ENCODE measurements at places on chromosomes 1 and 21.

GRCh38 chr1:24992124-24992760 is 62.2 kb upstream of the RUNX3 start:
- DNase-seq, result no peak

- DNase-seq, result no peak
Measured at GRCh38 chr1:116311756-116312680, 61.0 kb upstream of the ATP1A1 start.

- DNase-seq, result no peak
Measured at GRCh38 chr1:52365071-52365745, 797 bp downstream of the CC2D1B start.

DNA sequence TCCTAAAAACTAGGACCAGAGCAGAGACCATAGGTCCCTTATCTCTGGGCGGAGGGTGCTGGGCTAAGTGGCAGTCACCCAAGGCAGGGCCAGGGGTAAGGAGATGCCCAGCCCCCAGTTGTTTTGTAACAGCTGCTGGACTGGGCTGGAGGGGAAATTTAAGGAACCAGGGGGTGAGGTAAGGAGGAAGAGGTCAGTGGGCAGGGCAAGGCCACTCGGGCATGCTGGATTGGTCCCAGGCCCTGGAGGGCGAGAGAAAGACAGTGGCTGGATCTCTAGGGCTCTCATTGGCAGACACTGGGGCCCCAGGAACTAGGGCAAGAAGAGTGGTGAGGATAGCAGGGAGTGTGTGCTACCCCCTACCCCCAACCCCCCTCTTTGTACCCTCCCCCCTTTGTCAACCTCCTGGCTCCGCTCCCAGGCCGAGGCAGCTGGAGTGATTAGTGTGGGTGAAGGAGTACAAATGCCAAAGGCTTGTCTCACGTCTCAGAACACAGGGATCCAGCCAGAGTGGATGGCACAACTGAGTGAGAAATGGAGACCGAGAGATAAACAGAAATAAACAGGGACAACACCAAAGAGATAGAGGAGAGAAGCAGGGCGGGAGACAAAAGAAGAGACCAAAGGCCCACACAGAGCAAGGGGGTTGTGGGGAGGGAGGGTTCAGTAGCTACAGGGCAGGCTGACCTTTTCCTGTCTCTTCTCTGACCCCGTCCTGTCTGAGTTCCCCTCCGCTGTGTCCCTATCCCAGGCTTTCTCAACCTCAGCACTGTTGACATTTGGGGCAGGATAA is 20.5 kb upstream of the THRAP3 start:
- no peak for DNase-seq

DNA sequence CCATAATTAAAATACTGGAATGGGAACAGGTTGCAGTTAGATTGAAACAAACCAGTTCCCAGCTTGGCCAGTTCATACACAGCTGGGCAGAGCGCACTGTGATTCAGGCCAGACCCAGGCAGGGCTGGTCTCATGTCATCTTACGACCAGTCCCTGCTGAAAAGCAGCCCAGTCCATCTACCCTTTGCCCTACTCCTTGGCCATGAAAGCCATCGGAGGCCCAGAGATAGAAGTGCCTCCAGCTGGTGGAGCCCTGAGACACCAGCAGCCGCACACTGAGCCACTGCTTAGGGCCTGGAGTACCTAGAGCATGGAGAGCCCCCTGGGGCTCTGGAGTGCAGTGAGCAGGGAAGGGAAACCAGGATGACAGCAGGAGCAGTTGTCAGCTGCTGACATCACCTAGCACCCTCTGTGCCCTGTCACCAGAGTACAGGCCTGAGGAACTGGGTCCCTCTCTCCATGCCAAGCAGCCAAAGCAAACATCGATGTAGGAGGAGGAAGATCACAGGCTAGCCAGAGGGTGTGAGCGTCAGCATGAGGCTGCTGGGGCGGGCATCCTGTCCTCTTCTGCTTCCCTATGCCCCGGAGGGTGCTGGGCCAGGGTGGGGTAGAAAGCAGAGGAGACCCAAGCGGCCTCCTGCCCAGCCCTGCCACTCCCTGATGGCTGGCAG is 34.2 kb upstream of the TMEM125 start:
- no peak for DNase-seq

- DNase-seq, result no peak
Measured at GRCh38 chr1:161839591-161839990, 73.5 kb downstream of the ATF6 start.

GRCh38 chr1:230219174-230220067 is 152.4 kb downstream of the GALNT2 start:
- no peak for DNase-seq

GRCh38 chr1:156577550-156577949 is 2.0 kb upstream of the TTC24 start:
- DNase-seq, result no peak

DNA sequence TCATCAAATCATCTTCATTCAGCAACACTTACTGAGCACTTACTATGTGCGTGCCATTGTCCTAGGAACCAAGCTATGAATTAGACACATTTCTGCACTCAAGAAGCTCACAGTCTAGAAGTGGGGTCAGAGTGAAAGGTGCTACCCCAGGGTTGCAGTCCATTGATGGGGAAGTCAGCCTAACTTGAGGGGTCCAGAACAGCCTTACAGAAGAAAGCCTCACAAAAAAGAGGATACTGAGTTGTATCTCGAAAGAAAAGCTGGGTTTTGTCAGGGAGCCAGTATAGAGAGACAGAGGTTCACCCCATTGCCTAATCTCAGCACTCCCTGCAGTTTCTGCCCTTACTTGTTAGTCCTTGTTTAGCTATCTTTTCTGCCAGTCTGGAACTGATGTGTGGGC is 153.1 kb upstream of the JUN start:
- DNase-seq, result no peak

DNA sequence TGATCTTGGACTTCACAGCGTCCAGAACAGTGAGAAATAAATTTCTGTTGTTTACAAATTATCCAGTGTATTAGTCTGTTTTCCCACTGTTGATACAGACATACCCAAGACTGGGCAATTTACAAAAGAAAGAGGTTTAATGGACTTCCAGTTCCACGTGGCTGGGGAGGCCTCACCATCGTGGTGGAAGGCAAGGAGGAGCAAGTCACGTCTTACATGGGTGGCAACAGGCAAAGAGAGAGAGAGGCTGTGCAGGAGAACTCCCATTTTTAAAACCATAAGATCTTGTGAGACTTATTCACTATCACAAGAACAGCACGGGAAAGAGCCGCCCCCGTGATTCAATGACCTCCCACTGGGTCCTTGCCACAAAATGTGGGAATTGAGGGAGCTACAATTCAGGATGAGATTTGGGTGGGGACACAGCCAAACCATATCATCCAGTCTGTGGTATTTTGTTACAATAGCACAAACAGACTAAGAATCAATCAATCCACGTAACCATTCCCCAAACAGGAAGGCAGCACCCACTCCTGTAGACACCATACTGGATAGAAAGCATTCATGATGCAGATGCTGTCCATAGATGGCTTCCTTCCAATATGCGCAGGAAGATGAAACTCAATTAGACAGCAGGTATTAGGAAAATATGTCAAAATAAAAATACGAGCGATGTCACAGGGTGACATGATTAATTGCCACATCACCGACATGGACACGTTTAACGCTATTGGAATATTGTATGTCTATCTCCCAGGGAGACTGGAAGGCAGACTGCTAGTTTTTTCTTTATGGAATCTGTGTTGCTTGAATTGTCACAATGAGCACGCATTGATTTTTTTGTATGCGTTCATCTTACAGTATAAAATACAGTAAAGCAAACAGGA is 22.8 kb downstream of the ECE1 start:
- no peak for DNase-seq

DNA sequence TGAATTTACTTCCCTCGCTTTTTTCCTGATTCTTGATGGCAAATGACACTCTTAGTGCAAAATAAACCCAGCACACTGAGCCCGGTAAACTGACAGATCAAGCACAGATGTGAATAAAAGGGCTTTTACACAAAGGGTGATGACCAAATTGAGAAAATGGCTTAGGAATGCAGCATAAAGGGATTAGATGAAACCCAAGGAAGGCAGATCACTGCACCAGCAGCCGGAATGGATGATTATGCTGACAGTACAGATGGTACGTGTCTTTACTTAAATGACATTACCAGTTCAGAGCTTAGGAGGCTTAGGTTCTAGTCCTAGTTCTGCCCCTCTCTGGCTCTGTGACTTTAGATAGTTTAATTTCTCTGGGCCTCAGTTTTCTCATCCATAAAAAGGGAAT is 12.0 kb downstream of the PKP1 start:
- no peak for DNase-seq

- DNase-seq, result no peak
Measured at GRCh38 chr1:168065506-168065905, 71.2 kb downstream of the GPR161 start.

GRCh38 chr1:88376421-88376820 is 307.7 kb upstream of the PKN2 start:
- DNase-seq, result no peak

Measured in stimulated activated CD8-positive, alpha-beta memory T cell treated with anti-CD3 and anti-CD28 coated beads, Interleukin-2, amount 100 ng/mL, for 1 hour (primary cell).